ENCODE measurements at places on chromosomes 3 and 15.

DNA sequence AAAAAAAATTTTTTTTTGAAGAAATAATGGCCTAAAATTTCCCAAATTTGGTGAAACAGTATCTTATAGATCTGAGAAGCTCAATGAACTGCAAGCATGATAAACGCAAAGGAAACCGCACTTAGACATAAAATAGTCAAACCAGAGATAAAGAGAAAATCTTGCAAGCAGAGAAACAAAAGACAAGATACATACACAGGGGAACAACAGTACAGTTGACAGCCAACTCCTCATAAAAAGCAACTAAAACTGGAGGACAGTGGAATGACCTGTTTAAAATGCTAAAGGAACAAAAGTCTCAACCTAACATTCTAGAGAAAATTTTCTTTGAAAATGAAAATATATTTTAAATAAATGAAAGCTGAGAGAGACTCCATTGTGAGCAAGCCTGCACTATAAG is 107.5 kb downstream of the RASA2 start:
- no peak for DNase-seq

- no peak for DNase-seq
Measured at GRCh38 chr3:111072031-111072921, 660 bp downstream of the NECTIN3 start.

GRCh38 chr3:45943207-45943846 is at the start of gene CXCR6:
TSS of gene CXCR6 (plus strand) at chr3:45943464. CDS start at chr3:45946482, 3,018 bp downstream.
- no peak for DNase-seq

GRCh38 chr3:152621006-152621868 is 213.7 kb upstream of the P2RY1 start:
- DNase-seq = no peak

Data from bone marrow (tissue), 2 donors.